Endothelial cell (in vitro differentiated cells): ENCODE measurements at places on chromosomes 5 and 9.
A peak's percentile ranks its signal among the peaks of the same experiment; 100 is the strongest.

DNA sequence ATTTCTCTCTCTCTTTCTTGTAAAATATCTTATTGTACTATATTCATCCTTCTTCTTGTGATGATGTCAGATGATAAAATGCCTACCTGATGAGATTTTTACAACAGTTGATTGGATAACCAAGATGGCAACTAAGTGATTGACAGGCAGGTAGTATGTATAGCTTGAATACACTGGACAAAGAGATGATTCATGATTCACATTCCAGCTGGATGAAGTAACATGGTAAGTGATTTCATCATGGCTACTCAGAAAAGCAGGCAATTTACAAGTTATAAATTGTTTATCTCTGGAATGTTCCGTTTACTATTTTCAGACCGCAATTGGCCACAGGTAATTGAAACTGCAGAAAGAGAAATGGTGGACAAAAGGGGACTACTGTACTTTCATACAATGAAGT is 1471.7 kb upstream of the C9orf72 start:
- no peak for DNase-seq

DNA sequence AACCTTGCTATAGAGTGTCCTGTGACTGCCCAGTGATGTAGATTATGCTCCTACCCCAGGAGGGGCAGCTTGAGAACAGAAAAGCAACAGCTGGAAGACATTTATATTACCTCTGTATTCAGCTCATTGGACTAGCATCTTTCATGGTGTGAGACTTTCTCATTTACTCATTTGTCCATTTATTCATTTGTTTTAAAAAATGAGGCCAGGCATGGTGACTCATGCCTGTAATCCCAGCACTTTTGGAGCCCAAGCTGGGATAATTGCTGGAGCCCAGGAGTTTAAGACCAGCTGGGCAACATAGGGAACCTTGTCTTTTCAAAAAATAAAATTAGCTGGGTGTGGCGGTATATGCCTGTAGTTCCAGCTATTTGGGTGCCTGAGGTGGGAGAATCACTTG is 130.0 kb upstream of the LHFPL2 start:
- DNase-seq, result no peak

- DNase-seq, result peak; percentile 12
These were observed 72.3 kb downstream of the SLCO4C1 start for GRCh38 chr5:102223542-102224477.

DNA sequence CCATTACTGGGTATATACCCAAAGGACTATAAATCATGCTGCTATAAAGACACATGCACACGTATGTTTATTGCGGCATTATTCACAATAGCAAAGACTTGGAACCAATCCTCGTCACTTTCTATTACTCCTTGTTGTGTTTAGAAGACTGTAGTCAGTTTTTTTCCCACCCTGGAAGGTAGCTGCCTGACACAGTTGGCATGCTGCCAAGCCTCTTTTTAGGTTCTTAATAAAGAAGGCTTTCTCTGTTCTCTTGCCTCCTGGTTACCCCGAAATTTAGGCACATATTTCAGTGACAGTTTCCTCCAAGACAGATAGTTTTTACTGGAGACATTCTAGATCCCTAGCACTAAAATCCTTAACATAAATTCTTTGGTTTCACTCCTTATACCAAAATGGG is 205.4 kb upstream of the PCSK5 start:
- DNase-seq, result no peak

DNA sequence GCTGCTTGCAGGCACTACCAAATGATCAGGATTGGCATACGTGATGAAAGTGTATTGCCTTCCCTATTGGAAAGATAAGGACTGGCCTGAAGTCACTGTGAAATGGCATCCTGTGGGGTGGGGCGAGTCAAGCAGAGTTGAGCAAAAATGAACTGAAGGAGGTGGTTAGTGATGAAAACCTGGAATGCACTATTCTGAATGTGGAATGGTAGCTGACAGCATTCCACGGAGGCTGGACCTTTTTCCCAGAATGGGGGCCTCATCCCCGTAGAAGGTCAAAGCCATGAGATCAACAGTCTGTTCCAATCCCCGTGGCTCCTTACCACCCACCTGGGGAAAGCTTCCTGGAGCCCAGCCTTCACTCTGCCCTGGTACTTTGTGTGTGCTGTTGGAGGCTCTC is 37.7 kb downstream of the ASS1 start:
- DNase-seq, result no peak
